ENCODE measurements at places on chromosomes 2 and 18.

DNA sequence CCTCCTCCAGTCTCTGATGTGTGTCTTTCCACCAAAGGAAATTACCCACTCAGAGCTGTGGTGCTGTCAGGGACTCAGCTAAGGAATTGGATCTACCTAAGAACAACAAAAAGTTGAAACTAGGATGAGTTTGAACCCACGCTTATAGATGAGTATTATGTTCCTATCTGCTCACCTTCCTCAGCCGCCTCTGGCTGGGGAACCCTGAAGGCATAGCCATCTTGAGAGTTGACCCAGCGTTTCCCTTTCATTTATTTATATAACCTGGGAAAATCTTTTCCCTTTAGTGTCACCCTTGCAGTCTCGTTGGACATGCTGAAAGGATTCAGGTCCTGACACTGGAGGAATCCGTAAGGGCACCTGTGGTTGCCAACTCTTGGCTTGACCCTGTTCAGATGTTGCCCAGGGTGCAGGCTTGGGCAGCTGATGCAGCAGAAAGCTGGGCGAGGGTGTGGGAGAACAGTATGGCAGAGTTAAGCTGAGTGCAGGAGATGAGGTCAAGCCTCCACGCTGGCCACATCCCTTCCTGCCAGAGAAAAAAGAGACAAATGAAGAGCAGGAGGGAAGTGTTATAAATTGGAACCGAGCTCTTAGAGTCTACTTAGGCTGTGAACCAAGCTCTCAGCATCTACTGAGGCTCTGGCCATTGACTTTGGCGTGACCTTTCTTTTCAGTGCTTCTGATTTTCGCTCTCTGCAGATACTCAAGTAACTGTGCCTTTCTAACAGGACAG lies 1.9 kb downstream of the CDH20 start:
- no peak for DNase-seq

GRCh38 chr2:238043851-238044250 lies 16.9 kb upstream of the SCLY start:
- no peak for DNase-seq

DNA sequence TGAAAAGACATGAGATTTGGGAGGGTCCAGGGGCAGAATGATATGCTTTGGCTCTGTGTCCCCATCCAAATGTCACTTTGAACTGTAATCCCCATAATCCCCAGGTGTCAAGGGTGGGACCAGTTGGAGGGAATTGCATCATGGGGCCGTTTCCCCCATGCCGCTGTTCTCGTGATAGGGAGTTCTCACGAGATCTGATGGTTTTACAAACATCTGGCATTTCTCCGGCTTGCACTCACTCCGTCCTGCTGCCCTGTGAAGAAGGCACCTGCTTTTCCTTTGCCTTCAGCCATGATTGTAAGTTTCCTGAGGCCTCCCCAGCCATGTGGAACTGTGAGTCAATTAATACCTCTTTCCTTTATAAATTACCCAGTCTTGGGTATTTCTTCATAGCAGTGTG lies 51.4 kb downstream of the LPIN1 start:
- no peak for DNase-seq

DNA sequence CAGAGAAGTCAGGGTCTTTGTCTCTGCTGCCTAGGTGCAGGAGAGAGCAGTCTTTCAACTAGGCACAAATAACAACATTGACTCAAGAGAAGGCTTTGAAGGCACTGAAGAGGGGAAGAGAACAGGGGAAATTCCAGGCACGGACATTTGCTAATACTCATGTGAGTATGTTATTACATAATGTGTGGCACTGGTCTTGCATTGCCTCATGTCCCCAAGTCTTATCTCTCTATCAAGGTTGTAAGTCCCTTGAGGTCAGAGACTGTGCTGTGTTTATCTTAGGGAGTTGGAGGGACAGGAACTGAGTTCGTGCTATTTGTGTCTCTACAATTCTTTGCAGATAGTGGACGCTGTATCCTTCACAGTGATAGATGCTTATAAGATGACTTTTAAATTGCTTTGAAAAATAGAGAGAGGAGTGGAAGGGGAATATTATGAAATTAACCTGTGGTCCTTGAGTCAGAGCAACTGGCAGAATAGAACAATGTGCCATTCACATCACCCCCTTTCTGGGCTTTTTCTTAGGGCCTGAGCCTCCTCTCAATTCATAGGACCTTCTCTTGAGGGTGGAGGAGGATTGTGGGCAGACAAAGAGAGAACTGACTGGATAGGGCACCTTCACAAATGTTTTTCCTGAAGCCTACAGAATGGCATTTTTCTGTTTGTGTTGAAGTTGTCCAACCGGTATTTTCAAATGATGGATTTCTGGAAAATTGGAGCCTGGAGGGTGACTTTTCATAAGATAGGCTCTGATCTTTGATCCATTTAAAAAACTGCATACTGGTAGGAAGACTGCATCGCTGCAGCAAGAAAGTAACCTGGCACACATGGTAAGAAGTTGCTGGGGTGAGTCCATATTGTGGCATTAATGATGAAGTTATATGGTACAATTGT lies 96.6 kb upstream of the CXCR4 start:
- DNase-seq, result peak; percentile 12

DNA sequence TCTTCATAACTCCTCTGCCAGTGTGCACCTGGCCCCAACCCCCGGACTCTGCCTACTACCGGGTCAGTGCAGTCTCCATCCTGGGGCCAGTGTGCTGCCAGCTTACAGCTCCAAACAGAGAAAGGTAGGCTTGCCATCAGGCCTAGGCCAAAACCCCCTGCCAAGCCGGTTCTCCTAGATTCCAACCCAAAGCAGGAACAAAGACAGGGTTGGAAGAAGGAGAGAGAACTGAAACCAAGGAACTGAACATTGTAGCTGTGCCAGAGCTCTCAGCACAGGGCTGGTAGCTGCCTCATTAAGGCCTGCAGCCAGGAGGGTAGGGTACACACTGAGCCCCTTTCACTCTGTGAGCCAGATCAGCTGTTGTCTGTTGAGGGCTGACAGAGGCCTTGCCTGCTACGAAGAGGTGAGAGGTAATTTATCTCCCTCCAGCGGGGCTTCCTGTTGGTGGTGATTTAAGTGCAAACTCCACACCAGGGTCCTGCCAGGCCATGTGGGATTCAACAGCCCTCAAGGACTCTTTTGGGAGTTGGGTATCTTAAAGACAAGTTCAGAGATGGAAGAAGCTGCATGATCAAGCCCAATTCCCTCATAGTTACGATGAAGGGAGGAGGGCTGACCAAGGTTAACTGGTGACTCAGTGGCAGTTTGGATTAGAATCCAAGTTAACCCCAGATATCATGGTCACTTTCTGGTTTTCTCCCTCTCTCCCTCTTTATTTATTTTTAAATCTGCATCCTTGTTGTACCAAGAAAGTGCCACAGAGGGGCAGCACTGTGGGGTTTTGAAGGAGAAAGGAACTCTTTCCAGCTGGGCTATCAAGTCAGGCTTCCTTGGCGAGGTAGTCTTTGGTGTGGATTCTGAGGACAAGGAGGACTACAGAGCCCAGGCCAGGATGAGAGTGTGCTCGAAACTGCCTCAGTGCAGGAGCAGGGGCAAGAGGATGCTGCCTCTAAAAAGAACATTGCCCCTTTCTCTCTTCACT lies 48.1 kb downstream of the CYRIA start:
- no peak for DNase-seq

- DNase-seq, result no peak
Observed at GRCh38 chr2:111199840-111200239, 79.1 kb downstream of the BCL2L11 start.

DNA sequence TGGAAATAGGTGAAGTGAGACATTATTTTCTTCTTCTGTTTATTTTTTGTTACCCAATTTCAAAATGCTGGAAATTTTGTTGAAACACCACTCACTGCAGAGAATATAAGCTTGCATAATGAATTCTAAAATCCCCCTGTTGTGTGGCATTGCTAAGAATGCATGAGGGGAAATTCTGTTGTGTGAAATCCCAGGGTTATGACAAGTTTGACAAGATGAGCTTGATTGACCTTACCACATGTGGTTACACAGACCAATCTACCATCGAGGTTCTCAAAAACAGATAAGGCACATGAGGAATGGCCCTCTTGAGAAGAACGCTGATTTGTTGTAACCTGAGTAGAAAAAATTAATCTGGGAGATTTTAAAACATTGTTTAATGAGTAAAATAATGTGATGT lies 261.6 kb upstream of the MMADHC start:
- no peak for DNase-seq

Measured in CD4-positive, alpha-beta T cell treated with Interleukin-12 subunit alpha and Interleukin-12 subunit beta, for 1 hour (primary cell).